NCI-H2081 treated with DMSO at 0.1 percent for 48 hours (cell line): ENCODE measurements at places on chromosomes 4 and X.

- DNase-seq, result no peak
Observed at GRCh38 chr4:87848622-87849351, 16.0 kb downstream of the MEPE start.

DNA sequence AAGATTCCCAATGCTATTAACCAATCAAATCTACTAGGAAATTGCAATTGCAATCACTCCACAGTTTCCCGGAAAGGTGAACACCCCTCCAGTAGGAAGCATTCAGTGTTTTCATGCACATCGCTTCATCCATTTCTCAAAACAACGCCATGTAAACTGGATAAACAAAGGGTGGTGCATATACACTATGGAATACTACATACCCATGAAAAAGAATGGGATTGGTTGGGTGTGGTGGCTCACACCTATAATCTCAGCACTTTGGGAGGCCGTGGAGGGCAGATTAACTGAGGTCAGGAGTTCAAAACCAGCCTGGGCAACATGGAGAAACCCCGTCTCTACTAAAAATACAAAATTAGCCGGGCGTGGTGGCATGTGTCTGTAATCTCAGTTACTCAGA is 29.1 kb downstream of the DHRSX start:
- DNase-seq, result no peak

GRCh38 chr4:52057196-52057595 is 6.1 kb downstream of the SPATA18 start:
- no peak for DNase-seq

- no peak for DNase-seq
Observed at GRCh38 chr4:116328261-116328860, 757.0 kb downstream of the TRAM1L1 start.

DNA sequence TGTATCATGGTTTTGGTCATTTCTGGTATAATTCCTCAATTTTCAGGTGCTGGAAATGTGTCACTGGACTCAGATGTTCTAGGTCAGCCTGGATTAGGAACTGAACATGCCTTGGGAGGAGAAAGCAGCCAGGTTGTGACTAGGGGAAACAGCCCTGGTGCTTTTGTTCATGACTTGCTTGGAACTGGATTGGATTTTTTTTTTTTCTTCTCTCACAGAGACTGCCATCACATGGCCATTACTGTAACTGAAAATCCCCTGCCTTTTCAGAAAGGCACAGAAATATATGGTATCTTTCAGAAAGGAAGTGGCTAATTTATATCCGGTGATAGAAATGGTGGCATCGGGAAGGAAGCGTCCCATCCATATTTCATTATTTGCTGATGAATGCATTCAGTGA is 34.6 kb downstream of the SEPTIN11 start:
- DNase-seq, result no peak
